ENCODE measurements at places on chromosomes 2 and 18.

DNA sequence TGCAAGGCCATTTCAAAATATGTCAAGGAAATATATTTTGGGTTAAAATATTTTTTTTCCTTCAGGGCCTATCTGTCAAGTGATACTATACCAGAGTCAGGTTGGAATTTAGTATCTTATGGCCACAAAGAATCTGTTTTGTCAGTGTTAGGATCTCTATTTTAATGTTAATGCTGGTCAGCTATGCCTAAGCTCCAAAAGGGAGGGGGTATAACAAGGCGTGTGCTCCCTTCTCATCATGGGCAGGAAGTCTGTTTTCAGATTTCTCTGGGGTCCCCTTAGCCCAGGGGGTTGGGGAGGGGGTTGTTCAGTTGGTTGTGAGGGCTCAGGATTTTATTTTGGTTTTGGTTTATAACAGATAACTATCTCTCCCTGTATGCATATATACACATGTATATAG lies 126.4 kb downstream of the TMEM163 start:
- DNase-seq: no peak

DNA sequence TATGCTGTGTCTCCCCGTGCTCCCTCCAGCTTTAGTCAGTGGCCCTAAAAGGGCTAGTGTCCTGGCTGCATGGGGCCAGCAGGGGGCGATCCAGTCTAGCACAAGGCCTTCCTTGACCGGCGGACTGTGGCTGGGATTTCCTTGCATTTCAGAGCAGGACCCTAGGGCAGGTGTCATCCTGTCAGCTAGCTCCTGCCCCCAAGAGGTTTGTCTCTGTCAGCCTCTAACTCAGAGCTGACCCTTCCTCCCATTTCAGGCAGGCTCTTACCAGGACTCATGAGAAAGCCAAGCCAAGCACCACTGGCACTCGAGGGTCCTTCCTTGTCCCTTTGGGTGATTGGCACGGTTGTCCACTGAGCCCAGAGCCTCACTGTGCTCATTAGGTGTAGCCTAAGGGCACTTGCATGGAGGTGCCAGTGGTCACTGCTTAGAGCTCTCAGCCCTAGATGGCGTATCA lies 140.3 kb downstream of the RPIA start:
- DNase-seq: peak; percentile 11

- no peak for DNase-seq
Observed at GRCh38 chr2:12931186-12931844, 214.6 kb downstream of the TRIB2 start.

GRCh38 chr2:407630-408029 lies 119.7 kb upstream of the ALKAL2 start:
- no peak for DNase-seq

DNA sequence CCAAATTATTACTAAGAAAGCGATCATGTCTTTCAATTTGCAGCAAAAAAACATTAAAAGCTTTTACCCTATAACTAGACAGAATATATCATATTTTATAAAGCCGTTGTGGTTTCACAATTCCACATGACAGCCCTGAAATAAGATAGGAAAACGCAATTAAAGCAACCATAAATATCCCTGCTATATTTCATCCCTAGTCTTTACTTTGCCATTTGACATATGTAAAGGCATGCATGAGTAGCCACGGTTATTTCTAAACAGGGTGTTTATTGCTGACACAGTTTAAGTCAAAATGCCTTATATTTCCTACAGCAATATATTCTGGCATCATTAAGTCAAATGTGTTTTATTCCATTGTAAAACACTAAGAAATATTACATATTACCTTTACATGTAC lies 239.9 kb downstream of the DSEL start:
- DNase-seq: no peak

DNA sequence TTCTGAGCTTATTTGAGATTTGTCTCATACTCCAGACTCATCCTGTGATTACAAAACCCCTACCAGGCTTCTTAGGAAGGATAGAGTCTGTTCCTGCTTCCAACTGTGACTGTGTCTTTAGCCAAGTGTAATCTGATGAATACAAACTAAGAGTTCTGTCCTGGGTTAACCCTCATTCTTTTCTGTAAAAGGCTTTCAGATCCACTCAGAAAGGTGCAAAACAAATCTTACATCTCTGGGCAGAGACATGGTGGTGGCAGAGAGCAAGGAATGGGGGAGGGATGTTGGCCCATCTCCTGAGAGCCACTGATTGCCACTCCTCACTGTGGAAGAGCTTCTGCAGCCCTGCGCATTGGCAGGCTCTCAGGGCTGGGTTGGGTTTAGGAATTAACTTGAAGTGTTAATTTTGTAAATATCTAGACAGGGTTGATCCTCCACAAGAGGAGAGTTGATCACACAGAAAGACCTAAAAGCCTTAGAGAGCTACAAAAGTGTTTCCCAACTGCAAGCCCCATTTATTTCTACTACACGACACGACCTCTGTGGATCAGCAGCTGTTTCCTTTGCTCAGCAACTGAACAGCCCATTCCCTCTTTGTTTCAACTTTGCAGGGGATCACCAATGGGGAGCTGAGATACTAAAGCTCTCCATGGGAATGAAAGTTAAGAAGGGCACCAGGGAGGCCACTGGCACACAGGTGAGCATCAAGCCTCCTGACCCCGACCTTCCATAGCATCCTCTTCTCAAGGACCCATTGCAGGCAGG lies 23.7 kb upstream of the SPTBN1 start:
- DNase-seq: no peak

- DNase-seq: no peak
Observed at GRCh38 chr2:239295377-239296019, 105.3 kb downstream of the HDAC4 start.

- peak; percentile 19 for DNase-seq
Observed at GRCh38 chr2:143452817-143453451, 323.7 kb downstream of the ARHGAP15 start.

DNA sequence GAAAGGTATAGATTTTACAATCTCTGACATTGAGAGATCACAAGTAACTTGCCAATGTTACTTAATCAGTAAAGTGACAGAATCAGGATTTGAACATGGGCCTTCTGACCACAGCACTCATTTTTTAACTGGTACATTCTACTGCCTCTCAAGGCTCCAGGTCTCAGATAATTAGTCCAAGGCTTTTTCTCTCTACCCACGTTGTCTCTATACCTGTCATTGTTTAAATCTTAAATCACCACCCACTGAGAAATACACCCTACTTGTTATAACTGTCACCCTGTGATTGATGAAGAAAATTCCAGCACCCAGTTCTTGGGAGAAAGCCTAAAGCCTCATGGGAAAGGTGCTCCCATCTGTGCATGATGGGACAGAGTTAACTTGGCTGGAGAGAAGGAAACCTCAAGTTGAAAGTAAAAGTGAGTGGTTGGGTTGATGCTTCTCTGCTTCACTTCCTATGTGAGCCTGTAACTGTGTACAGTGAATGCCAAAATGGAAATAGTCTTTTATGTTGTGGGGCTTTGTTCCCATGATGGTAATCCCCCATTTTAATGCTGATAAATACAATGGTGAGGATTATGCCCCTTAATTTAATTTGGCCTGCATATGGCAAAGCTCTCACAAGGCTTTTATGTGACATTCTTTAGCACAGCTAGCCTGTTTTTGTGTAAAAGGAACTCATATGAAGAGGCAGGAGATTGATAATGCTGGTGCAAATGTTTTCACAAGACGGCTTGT lies 190.1 kb upstream of the SP5 start:
- no peak for DNase-seq

DNA sequence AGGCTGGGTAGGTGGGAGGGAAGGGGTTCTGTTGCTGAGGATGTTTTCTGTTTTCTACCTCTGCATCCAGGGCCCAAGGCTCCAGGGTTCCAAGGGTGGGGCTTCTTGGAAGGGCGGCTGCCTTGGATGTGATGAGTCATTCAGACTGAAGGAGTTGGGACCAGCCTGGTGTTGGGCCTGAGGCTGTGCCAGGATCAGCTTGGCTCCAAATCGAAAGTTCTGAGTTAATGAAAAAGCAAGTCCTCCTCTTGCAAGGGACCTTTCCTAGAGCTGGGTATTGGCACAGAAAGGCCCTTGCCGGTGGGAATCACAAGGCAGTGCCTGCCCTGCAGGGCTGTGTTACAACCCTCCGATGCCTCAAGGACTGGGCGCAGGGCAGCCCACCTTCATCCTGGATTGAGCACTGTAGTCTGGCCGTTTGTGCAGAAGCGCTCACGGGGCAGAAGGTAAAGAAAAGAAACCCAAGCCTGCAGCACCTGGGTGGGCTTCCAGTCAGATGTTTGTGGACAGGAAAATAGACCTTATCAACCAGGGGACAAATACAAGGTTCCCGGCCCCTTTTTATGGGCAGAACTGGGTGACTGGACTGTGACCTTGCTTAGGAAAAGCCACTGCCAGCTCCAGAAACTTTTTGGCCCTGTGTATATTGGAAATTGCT lies 52.5 kb upstream of the MCFD2 start:
- DNase-seq: no peak

- DNase-seq: no peak
Observed at GRCh38 chr2:54669677-54670484, 53.6 kb upstream of the EML6 start.

DNA sequence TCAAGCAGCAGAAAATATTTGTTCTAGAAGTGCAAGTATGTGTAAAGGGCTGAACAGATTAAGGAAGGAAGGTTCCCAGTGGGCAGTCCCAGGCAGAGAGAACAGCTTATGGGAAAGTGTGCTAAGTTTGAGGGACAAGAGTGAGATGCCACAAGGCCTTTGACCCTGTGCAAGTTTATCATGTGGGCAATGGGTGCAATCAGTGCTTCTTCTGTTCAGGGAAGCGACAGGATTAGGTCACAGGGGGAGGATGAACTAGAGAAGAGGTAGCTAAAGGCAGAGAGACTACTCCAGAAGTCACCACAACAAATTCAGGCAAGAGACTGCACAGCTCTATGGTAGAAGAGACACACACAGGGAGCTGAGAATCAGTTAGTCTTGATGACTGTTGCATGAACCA lies 44.3 kb downstream of the LPIN2 start:
- no peak for DNase-seq

- no peak for DNase-seq
Observed at GRCh38 chr2:164620873-164621763, at the start of gene GRB14. Gene GRB14, minus strand, starts transcription at chr2:164621482. Its CDS starts 173 bp downstream, at chr2:164621309.

GRCh38 chr2:119647440-119648169 lies 31.4 kb upstream of the TMEM177 start:
- no peak for DNase-seq

- DNase-seq: no peak
Observed at GRCh38 chr2:85255813-85256594, 71.8 kb downstream of the TGOLN2 start.

DNA sequence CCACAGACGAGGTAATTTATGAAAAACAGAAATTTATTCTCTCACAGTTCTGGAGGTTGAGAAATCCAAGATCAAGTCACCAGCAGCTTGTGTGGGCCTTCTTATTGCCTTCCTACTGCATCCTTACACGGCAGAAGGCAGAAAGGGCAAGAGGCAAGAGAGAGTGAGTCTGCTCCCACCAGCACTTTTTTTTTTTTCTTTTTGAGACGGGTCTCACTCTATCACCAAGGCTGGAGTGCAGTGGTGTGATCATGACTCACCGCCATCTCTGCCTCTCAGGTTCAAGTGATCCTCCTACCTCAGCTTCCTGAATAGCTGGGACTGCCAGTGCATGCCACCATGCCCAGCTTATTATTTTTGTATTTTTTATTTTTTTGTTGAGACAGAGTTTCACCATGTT lies 78.5 kb upstream of the HK2 start:
- no peak for DNase-seq

DNA sequence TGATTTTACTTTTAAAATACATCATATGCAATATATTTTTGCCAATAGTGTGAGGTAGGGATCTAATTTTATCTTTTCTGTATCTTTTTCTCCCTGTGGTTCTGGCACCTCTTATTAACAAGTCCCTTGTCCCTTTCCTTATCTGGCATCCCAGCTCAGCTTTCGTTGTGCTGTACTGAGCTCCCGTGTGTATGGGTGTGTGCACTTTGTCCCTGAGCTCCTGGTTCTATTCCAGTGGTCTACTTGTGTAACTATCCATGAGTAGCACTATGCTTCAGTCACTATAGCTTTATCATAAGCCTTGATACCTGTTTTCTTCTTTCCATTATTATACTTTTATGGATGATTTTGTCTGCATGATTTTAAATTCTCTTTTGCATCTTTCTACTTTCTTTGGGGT lies 401.4 kb upstream of the POU3F3 start:
- no peak for DNase-seq

- no peak for DNase-seq
Observed at GRCh38 chr2:71190656-71191569, 36.0 kb downstream of the PAIP2B start.

DNA sequence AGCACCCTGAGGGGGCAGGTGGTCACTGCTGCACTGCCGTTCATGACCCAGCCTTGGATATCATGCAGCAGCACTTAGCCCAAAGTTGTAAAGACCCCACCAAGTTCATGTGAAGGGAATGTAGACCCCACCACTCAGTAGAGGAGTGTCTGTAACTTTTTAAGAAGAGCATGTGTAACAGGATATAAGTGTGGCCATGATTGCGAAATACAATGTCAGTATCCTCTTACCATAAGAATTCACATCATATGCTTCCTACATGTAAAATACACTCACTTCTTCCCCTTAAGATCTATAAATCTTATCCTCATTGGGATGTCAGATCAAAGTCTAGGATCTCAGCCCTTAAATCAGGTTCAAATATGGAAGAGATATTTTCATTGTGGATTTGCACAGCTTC lies 276.9 kb downstream of the PTPRM start:
- DNase-seq: no peak

GRCh38 chr2:143608063-143608423 lies 478.8 kb downstream of the ARHGAP15 start:
- no peak for DNase-seq

DNA sequence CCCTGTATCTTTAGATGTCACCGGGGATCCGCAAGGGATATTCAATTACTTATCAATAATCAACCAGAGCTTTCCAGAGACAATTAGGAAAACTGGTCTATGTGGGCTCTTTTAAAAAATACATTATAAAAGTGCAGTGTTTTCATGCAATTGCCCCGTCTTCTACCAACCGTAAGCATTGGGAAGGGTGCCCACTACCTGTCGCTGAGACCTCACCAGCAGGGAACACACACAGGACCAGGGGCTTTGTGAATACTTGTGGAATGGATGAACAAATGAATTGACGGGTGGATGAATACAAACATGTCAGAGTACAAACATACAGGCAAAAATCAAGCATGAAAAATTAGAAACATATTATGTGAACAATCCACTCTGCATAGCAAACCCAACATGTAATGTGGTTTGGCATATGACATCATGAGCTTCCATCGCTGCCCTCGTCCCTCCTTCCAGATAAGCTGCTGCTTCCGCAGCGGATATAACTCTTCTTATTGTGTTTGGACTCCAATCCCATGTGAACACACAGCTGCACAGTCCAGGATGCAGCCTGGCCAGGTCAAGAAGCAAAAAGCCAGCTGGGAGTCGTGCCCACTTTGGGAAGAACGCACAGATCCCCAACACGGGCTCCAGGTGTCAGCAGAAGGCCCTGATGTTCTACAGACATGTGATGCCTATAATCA lies 5.3 kb downstream of the FHL2 start:
- no peak for DNase-seq

DNA sequence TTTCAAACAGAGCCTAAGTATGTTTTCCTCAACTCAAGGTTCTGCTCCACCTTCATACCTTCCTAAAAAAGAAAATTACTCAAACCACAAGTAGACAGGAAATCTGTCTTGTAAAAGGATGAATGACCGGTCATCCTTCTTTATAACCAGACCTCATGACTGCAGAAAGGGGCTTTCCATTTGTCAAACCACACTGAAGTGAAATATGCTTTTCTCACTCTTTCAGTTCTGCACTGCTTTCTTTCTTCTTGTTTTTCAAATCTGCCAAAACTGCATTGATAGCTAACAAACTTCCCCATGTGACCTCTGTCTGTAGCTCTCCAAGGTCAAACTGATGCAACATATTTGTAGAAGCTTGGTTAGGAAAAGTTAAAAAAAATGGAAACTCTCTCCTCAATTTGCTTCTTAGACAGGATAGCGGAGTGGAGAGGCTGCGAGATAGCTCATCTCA lies 308.9 kb upstream of the CCDC68 start:
- DNase-seq: no peak
